ENCODE measurements at places on chromosomes 13 and 19.

- DNase-seq, result peak; percentile 29
These were observed 108.3 kb upstream of the ZNF536 start for GRCh38 chr19:30263830-30264381.

- no peak for DNase-seq
These were observed 76.8 kb downstream of the NUFIP1 start for GRCh38 chr13:44912278-44913016.

DNA sequence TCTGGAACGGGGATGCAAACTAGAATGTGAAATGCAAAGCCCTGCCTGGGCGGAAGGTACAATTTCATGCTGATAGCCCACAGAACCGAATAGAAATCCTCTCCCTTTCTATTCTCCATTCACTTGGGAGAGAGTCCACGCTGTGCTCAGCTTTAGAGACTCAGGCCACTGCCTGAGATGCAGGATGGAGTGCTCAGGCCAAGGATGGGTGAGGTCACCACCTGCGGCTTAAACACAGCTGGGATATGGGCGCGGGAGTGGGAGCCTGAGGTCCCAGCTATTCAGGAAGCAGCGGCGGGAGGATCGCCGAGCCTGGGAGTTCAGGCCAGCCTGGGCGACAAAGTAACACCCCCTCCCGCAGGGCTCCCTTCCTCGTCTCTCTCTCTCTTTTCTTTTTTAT lies 446 bp upstream of the ZNF83 start:
- DNase-seq, result no peak

GRCh38 chr19:33796164-33796875 lies at the start of gene KCTD15:
TSS of gene KCTD15 (plus strand) at chr19:33796870. CDS start at chr19:33800455, 3,585 bp downstream.
- DNase-seq, result peak; percentile 81

DNA sequence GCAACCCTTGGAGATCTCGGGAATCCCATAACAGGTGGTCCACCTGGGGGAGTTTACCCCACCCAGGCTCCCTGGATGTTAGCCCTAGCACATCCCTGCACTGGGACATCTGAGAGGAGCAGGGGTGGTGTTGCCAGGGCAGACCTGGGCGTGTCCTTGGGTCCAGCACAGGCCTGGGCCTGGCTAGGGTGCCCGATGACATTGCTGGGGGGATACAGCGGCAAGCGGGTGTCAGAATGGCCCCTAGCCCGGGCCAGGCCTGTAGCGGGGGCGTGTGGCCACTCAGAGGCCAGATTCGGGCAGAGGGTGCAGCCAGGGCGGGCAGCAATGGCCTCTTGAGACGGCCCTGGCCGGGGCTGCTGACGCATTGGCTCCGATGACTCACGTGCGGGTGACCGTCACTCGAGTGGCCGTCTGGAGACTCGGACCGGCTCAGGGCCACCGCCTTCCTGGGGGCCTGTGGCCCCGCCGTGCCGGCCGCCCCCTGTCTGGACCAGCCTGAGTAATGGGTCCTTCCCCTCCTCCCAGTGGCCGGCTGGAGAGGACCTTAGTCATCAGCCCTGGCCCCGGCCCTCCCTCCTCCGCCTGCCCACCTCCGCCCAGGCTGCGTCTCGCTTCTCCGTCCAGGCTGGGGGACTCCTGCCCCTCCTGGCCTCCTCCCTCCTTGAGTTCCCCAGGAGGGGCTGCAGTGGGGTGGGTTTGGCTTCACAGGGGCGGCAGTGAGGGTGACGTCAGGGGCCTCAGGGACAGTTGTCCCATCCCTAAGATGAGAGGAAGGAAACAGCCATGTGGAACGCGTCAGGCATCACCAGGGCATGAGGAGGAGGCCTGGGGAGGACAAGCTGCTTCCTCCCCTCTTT lies 23.2 kb upstream of the CRTC1 start:
- no peak for DNase-seq

GRCh38 chr13:114099191-114099590 lies 33.2 kb downstream of the RASA3 start:
- peak; percentile 89 for DNase-seq

- DNase-seq, result no peak
These were observed 10.1 kb downstream of the RHPN2 start for GRCh38 chr19:33054623-33055022.

DNA sequence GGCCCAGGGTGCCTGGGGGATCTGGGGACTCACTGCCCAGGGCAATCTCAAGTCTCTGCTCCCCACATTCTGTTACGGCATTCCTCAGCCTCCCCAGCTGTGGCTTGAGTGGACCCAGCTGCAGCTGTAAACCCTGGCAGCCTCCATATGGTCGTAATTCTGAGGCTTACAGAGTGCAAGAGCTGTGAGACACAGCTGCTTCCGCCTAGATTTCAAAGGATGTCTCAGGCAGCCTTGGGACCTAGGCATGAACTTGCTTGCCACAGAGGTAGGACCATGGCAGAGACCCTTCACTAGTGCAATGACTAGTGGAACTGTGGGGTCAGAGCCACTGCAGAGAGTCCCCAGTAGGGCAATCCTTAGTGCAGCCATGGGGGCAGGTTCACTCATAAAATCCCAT lies 297.5 kb downstream of the ENOX1 start:
- peak; percentile 59 for DNase-seq

GRCh38 chr19:48444129-48444935 lies 1.5 kb upstream of the GRWD1 start:
- DNase-seq, result no peak

DNA sequence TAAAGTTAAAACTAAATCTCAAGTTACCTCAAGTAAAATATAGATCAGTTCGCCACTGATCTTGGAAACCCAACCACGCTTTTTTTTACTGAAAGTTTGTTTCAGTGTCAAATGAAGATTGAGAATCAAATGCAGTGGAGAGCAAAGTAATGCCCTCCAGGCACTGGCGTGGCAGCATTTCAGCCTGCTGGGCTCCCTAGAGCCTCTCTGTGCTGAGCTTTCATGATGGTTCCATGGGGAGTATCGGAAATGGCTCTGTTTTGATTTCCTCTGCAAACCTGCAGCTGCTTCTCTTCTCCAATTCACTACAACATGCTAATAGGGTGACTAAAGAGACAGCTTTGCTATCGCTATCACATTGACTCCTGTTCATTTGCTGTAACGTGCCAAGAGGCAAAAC lies 141.6 kb downstream of the FGF14 start:
- DNase-seq, result no peak

DNA sequence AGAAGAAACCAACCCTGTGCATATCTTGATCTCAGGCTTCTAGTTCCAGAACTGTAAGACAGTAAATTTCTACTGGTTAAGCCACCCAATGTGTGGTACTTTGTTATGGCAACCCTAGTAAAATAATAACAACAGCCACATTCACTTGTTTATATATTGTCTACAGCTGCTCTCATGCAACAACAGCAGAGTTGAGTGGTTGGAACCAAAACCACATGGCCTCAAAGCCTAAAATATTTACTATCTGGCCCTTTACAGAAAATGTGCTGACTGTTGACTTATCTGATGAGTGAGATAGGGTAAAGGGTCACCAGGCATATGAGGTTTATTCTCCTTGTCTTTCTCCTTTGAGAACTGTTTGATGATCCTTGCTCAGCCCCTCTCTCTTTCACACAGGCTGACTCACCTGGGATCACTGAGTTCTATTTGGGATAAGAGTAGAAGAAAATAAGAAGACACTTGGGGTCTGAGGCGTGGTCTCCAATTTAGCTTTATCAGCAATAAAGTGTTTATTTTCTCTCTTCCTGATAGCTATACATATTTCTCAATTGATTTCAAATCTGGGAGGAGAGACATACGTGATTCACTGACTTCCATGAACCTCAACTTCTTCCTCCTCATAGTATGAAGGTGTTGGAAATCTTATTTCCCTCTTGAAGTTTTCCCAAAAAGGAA lies 227.5 kb upstream of the STARD13 start:
- DNase-seq, result no peak

- DNase-seq, result no peak
These were observed 31.0 kb upstream of the OLFM2 start for GRCh38 chr19:9967326-9967725.

GRCh38 chr13:52001120-52001731 lies 10.0 kb downstream of the ATP7B start:
- no peak for DNase-seq

GRCh38 chr13:105118426-105118985 lies 1417.0 kb downstream of the EFNB2 start:
- peak; percentile 18 for DNase-seq

GRCh38 chr13:60402022-60402421 lies 5.0 kb downstream of the TDRD3 start:
- DNase-seq, result no peak

GRCh38 chr13:66264971-66265370 lies 965.2 kb downstream of the PCDH9 start:
- peak; percentile 8 for DNase-seq

DNA sequence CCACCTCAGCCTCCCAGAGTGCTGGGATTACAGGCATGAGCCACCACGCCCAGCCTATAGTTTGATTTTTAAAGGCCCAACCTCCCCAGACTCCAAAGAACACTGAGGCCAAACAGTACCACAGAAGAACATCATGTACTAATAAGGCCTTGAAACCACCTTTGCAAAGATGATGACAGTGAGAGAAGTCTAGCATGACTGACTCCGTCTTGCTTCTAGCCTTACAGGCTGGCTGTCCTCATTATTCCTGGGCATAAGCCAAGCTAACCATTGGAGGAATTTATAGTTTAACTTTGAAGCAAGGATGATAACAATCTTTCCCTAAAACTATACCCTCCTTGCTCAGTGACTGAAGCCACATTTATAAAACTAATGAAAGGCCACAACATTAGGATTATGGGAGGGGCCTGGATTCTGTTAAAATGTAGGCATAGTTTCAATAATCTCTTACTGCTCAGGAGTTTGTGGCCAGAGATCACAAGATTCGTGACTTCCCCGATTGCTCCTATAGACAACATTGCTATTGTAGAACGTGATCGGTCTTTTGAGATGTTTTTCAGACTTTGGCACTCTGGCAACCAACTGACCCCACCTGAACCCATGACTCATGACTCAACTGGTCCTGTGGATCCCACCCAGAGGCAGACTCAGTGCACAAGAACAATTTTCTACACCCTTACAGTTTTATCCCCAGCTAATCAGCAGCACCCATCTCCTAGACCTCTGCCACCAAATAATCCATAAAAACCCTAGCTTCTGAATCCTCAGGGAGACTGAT lies 17.6 kb downstream of the GPR42 start:
- DNase-seq, result no peak

GRCh38 chr13:85541476-85541875 lies 257.7 kb downstream of the SLITRK6 start:
- DNase-seq, result no peak

DNA sequence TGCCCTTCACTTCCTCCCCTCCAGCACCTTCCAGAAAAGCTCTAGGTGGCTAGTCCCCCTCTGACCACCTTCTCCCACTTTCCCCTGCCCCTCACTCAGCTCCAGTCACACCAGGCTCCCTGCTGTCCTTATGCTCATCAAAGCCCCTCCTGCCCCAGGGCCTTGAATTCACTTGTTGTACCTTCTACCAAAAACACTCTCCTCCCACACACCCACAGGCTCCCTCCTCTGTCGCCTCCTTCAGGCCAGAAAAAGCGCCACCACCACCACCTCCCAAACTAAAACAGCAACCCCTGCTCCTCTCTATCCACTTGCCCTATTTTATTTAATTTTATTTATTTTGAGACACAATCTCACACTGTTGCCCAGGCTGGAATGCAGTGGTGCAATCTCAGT lies 4.8 kb upstream of the CEACAM16 start:
- DNase-seq, result no peak

GRCh38 chr19:38385804-38386257 lies 2.0 kb downstream of the GGN start:
- no peak for DNase-seq

- DNase-seq, result no peak
These were observed 32.6 kb downstream of the TFDP1 start for GRCh38 chr13:113616991-113617749.

- DNase-seq, result no peak
These were observed 42.9 kb upstream of the PCDH9 start for GRCh38 chr13:67273001-67273400.

GRCh38 chr19:50654882-50655281 lies 5.6 kb downstream of the C19orf81 start:
- no peak for DNase-seq

GRCh38 chr13:114118511-114119123 lies 13.8 kb downstream of the RASA3 start:
- peak; percentile 66 for DNase-seq

GRCh38 chr19:58325311-58326022 lies 1.3 kb upstream of the ZSCAN22 start:
- DNase-seq, result no peak

GRCh38 chr19:48676487-48676886 lies 3.7 kb upstream of the NTN5 start:
- DNase-seq, result no peak

DNA sequence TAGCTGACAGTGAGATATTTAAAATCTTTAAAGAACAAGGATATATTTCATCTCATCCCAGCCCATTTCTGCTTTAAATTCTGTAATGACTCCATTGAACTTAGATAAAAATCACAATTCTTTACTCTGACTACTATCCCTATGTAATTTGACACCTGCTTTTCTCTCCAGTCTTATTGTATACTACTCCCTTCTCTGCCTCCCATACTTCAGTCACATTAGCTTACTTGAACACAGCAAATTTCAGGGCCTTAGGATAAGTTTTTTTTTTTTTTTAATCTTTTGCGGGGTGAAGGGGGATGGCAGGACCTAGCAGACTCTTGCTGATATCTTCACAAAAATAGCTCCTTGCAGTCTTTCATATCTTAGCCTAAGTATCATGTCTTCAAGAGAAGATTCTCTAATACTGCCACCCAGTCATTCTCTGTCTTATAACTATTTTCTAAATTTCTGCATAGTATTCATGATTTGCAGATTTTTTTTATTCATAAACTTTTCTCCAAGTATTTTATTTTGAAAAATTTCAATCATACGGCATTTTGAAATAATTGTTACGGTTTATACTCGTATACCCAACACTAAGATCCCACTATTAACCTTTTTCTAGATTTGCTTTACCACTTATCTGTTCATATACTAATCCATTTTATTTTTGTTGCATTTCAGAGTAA lies 151.4 kb downstream of the PCCA start:
- DNase-seq, result no peak

DNA sequence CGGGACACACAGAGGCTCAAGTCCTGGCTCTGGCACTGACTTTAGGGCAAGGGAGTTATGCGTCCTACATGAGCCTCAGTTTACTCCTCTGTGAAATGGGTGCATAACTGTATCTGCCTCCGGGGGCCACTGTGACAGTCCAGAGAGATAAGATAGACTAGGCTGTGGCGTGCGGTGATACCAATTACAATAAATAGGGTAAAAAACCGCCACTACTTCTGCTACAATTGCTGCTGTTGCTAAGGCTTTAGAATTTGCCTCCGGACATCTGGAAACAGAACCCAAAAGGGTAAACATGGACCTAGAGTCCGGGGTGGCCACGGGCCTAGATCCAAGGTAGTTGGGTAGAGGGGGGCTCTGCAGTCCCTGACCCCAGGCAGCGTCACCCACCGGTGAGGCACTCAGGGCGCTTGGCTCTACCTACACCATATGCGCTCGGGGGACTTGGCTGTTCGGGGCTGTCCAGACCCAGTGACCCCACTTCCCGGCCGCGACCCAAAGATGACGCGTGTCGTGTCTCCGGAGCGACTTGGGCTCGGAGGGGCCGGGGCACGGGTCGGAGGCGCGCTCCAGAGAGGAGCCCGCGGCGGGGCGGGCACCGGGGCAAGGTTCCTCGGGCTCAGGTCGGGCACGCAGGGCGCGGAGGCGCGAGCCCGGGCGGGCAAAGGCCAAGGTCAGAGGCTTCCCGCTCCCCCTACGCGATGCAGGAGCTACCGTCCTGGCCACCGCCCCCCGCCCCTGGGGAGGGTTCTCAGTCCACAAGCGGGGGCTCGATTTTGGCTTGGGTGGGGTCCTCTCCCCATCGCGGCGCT lies 1.1 kb downstream of the INSR start:
- peak; percentile 8 for DNase-seq
